ENCODE measurements at places on chromosomes 3 and 15.

DNA sequence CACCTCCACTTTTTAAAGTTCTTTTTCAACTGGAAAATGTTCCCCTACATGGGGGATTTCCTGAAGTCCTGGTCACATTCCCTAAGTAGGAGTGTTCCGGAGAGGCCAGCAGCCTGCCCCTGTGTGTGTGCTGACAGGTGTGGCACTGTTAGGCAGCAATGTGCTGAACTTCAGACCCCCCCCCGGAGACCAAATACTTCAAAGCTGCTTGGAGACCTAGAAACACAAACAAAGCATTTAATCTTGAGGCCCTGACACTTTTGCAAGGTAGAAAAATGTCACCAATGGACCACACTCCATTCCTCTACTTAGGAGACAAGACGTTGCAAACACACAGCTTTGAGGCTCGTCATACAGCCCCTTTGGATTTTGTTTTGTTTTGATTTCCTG lies 259.6 kb upstream of the CTNNB1 start:
- no peak for DNase-seq

- no peak for DNase-seq
Measured at GRCh38 chr3:61669668-61670299, 108.4 kb downstream of the PTPRG start.

DNA sequence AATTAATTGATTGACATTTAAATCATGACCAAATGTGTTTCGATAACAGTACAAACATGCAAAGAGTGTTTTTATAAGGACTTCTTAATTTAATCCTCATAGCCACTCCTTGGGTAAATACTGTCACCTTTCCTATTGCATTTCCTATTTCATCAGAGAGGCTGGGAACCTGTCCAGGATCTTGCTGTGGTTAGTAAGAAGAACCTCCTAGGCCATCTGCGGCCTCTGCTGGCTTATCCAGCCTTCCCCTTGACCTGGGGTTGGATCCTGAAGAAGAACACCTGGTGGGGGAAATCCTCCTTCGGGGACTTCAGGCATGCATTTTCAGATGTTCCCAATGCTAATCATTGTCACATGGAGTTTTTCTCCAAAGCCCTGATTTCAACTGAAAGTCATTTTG lies 25.5 kb downstream of the GLDN start:
- DNase-seq, result no peak

- DNase-seq, result peak; percentile 61
Measured at GRCh38 chr15:57445872-57446271, 69.6 kb downstream of the CGNL1 start.

DNA sequence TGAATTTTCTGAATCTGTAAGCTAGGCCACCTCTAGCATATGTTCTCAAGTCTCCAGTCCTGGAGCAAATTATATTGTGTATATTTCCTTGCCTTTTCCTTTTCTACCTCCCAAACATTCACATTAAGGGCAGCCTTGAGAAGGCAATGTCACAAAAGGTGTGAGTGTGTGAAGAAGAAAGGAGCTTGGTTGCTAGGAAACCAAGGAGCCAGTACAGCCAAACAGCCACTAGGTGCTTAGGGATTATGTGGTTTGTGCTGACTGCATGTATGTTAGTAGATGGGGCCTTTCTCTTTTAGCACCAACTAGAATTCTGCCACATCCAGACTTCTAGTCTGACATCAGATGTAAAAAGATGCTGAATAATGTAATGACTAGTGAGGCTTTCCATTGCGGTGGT lies 118.8 kb upstream of the DAZL start:
- no peak for DNase-seq

DNA sequence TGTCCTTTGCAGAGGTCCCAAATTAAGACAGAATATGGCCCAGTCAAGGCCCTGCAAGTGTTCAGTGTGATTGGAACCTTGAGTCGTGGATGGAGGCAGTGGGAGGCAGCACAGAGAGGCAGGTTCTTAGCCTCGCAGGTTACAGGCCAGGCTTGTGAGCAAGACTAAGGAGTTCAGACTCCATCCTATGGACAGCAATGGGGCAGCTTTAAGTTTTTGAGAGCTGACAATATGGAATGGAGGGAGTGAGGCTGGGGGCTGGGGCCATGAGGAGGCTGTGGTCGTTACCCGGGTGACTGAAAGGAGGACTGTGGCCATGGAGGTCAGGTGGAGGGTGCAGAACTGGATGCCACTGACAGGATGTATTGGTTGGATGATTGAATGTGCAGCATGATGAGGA lies 74.1 kb upstream of the PRR23C start:
- DNase-seq, result no peak

GRCh38 chr15:46091860-46092450 lies 457.1 kb downstream of the SQOR start:
- peak; percentile 26 for DNase-seq

DNA sequence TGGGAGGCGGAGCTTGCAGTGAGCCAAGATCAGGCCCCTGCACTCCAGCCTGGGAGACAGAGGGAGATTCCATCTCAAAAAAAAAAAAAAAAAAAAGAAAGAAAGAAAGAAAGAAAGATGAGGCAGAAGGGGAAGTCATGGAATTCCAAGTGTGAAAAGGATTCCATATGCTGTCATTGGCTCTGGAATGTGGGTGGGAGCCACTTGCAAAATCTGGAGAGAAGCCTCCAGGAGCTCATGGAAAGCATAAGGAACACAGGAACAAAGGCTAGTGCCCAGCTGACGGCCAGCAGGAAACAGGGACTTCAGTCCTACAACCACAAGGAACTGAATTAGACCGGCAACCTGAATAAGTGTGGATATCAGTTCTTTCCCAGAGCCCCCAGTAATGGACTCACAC lies 12.5 kb upstream of the TRAK1 start:
- no peak for DNase-seq

DNA sequence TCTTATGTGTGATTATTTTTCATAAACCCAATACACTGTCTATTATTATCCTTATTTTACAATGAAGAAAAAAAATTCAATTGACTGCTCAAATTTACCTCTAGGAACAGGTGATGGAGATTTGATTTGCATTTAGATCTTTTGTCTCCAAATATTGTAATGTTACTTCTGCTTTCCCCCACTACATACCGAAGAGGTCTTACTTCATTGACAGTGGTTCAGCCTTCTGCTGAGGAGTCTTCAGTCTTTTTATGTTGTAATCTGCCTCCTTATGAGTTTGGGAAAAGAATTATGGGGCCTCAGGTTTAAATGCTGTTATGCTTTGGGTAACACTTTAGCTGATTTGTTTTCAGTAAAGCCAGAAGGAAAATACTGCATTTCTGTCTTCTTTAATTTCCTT lies 199.5 kb downstream of the LPP start:
- DNase-seq, result no peak

GRCh38 chr15:31080591-31081014 lies 20.9 kb downstream of the TRPM1 start:
- no peak for DNase-seq

DNA sequence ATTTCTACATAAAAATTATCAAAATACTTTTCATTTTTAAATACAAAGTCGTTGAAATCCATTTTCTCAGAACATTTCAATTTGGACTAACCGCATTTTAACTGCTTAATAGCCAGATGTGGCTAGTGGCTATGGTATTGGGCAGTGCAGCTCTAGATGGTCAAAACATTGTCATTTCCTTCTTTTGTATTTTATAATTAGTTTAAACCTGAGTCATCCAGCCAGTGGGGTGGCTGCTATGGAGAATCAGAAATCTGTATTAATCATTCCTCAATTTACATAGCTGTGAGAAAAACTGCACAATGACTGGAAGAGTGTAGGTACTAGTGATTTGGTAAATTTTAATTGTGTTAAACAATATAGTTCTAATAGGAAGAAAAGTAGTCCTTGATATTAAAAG lies 245.3 kb downstream of the PDZRN3 start:
- DNase-seq, result no peak

DNA sequence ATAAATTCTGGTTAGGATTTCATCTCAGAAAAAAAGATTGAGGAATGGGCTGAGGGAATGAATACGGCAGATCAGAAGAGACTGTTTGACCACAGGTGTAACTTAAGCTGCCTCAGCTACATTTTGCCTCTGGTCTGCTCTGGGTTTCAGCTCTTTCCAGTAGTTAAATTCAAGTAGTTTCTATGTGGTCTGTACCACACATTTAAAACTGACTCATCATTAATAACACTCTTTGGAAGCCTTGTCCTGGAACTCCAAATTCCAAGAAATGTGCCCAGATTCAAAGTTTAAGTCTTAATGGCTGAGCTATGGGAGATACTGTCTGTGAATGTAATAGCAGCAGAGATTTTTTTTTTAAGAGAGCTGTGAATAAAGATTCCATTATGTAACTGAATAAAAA lies 133.1 kb upstream of the IGSF10 start:
- DNase-seq, result no peak

GRCh38 chr3:140752499-140752898 lies 74.6 kb downstream of the TRIM42 start:
- DNase-seq, result no peak

DNA sequence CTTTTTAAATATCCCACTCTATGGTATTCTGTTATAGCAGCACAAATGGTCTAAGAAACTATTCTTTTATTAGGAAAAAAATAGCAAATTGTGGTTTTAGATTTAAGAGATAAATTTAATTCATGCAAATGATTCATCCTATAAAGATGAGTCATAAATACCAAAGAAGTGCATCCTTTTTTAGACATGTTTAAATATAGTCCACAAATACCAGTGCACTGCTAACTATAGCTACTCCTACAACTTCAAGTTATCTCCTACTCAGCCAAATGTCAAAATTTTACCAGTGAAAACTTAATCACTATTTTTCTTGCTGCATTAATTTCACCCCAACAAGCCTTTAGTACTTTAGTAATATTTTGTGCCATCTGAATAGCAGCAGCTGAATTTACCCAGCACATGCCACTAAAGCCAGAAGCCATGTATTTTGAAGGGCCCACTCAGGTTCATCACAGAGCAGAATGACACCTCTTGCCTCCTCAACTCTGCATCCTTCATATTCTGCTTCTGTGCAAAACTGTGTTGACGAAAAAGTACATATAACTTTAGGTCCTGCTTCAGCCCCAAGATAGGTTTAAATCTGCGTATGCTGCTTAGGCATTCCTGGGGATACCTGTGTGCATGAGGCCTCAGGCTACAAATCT lies 24.9 kb downstream of the CX3CR1 start:
- no peak for DNase-seq

GRCh38 chr3:30069056-30069455 lies 537.3 kb upstream of the TGFBR2 start:
- no peak for DNase-seq

DNA sequence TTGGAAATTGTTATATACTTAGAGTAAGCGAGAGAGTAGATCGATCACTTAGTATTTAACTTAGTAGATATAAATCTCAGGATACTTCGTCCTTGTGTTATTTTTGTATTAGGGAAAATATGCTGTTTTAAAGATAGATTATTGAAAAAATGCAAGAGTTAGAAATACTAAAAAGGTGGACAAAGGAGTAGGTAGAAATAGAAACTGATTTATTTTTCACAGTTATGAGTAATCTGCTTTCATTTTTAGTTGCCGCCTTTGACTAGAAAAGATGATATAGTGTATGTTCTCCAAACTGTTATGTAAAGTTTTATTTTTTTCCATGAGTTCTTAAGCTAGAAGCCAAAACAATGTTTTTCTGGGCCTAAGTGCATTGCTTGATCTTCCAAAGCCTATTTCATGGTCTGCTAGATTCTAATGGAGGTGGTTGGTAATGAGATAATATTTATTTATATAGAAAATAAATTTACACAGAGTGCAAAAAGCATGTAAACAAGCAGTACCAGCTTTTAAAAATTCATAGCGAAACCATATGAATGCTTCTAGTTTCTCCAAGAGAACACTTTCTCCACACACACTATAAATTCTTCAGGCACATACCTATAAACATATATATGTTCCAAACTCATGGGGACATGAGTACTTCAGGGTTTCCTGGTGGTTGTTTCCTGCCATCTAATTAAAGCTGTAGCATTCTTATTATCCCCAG lies 61.1 kb downstream of the DIPK2A start:
- no peak for DNase-seq

DNA sequence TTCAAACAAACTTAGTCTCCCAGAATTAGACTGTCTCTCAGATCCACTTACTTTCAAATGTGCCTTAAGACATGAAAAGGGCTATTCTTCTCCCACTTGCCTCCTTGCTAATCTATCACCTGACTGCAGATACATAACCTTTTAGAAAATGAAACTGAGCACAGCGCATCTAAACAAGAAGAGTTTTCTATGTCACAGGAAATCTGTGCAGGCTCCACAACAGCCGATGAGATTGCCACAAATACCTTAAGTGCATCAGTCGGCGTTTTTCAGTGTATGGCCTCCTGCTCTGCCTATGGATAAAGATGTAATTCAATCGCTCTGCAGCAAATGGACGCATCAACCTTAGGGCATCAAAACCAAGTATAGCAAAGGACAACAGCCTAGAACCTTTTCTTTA lies 544.2 kb downstream of the FOXP1 start:
- no peak for DNase-seq

DNA sequence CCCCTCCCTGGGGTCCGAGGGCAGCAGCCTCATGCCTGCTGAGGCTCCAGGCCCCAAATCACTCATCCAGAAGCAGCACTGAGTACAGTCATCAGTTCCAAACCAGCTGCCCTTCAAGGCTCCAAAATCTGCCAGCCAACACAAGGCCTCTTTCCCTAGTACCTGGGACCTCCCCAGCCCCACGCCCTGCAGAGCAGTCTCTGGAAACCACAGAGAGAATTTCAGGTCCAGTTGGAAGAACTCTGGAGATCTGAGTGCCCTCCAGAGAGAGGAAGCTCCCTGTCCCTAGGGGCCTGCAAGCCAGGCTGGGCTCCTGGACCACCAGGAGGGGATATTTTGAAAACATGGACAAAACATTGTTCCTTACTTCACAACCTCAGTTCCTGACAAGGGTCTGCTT lies 26.2 kb downstream of the TKT start:
- no peak for DNase-seq

GRCh38 chr3:77038930-77039605 lies 831 bp upstream of the ROBO2 start:
- DNase-seq, result no peak

DNA sequence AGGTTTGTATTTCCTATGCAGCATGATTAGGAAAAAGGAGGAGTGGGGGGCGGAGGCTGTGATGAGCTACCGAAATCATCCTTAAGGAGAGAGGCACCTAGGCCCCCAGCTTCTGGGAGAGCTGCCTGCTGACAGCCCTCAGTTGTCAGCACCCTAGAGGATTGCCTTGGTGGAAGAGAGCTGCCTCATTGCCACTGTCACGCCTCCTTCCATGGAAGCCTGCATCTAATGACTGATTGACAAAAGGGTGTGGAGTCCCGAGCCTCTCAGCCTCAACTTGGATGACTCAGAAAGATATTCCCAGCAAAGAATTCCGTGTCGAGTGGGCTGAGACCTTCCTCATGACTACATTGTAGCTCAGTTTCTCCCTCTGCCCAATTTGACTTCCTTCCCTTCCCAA lies 320.4 kb upstream of the PROK2 start:
- no peak for DNase-seq

DNA sequence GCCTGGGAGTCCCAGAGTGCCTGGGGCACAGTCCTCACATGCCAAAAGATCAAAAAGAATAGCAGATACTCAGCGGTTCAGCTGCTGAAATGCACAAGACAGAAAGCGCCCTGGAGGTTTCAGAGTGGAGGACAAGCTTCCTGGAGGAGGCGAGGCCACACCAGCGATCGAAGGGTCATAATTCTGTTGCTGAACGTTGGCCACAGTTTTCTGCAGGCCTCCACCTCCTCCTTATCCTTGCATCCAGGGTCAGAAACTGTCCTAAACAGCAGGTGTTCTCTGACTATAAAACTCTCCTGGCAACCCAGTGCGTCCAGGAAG lies 220.3 kb upstream of the LINGO1 start:
- DNase-seq, result no peak

- DNase-seq, result no peak
Measured at GRCh38 chr3:151425627-151426340, 35.1 kb downstream of the IGSF10 start.

- no peak for DNase-seq
Measured at GRCh38 chr15:51198701-51199232, 104.1 kb upstream of the TNFAIP8L3 start.

GRCh38 chr3:157452097-157452496 lies 15.4 kb downstream of the PTX3 start:
- DNase-seq, result no peak

Data from NCI-H460 (cell line).